GM23248 (cell line): ENCODE measurements at places on chromosomes 11 and 22.
A peak's percentile ranks its signal among the peaks of the same experiment; 100 is the strongest.

DNA sequence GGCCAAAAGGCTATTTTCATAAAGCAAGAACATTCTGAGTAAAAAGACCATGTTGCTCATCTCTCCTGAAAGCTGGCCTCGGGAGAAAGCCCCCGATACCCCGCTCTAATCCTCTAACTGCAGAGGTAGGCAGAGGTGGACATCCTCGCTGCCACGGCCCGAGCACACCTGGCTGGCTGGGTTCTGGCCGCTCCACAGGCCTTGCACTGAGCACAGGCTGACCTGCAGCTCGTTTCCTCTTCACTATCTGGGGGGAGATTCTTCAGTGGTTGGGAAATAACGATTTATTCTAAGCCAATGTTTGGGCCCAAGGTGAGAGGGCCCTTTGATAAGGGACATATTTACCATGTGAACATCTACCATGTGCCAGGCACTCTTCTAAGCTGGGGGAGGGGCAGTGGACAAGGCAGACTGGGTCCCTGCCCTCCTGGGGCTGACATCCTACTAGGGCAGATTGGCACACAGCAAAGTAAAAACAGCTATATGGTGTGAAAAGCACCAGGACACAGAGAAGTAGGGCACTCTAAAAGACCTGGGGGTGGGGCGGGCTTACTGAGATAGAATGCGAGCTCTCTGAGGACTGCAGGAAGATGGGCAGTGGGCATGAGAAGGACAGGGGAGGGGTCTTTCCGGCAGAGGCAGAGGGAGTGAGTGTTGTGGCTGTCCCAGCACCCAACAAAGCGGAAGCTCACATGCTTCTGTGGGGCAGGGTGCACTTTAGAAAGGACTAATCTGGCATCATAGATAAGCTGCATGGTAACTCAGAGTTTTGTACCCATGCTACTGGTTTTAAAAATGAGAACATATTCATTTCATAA is 65.5 kb upstream of the ARFGAP3 start:
- DNase-seq: no peak

DNA sequence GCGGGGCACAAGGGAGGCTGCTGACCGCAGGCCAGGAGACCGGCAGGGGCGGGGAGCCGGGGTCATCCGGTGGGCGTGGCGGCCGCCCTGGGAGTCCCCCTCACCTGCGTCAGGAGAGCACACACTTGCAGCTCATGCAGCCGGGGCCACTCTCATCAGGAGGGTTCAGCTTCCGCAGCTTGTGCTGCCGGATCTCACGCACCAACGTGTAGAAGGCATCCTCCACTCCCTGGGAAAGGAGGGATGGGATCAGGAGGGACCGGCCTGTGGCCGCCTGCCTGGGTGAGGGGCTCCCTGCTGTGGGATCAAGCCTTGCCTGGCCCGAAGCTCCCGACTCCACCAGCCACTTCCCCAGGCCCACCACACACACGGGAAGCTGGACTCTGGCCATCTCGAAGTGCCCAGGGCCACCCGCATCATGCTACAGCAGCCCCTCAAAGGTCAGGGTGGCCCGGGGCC is 2.8 kb downstream of the HRAS start:
- no peak for DNase-seq

DNA sequence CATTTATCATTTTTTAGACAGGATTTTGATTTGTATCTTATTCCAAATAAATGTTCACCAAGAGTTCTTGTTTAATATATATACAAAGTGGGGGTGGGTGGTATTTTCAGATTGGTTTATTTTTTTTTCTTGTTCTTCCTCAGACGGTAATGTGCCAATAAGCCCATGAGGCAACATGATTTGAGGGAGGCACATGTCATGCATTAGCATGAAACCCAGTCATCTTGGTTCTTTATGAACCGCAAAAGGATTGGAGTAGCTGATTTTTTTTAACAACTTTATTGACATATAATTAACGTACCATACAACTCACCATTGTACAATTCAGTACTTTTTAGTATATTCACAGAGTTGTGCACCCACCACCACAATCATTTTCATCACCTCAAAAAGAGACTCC is 2.7 kb downstream of the BCL2L13 start:
- DNase-seq: no peak

- DNase-seq: no peak
Observed at GRCh38 chr11:45301537-45302246, 15.6 kb upstream of the SYT13 start.

DNA sequence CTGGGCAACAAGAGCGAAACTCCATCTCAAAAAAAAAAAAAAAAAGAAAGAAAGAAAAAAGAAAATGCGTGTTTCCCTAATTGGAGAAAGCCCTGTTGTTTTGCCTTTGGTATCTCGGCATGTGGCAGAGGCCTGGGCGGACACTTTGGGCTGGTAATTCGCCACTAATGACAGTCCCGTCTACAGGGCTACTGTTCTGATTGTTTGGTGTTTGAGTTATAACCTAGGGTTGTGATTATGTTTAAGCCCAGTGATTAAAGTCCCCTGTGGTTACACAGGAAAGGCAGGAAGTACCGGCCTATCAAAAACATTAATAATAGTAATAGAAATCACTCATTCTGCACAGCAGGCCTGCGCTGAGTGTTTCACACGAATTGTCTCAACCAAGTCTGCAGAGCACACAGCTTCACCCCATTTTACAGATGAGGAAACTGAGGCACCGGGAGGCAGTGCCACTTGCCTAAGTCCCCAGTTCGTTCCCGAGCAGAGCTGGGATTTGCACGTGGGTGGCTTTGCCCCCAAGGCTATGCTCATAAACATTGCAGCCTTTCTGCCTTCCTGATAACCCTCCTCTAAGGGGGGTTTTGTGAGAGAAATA is 39.1 kb upstream of the GRAMD4 start:
- no peak for DNase-seq

GRCh38 chr11:119365071-119365591 is 16.4 kb downstream of the USP2 start:
- peak; percentile 76 for DNase-seq

DNA sequence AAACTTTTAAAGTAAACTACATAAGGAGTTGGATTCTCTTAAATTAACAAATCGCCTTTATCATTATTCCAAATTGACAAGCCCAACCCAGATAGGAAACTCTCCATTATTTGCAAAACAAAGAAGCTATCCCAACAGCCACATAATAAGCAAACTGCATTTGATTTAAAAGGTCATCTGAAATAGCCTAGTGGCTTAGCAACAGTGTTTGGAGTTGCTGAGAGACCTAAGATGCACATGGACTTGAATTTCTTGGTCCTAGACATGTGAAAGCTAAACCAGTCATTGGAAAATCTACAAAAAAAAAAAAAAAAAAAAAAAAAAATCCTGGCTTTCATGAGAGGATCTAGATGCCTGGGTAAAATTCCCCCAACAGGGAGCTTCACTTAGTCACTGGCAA is 69.5 kb downstream of the PRCP start:
- no peak for DNase-seq

- peak; percentile 77 for DNase-seq
Observed at GRCh38 chr11:74927496-74927895, 21.4 kb downstream of the XRRA1 start.

DNA sequence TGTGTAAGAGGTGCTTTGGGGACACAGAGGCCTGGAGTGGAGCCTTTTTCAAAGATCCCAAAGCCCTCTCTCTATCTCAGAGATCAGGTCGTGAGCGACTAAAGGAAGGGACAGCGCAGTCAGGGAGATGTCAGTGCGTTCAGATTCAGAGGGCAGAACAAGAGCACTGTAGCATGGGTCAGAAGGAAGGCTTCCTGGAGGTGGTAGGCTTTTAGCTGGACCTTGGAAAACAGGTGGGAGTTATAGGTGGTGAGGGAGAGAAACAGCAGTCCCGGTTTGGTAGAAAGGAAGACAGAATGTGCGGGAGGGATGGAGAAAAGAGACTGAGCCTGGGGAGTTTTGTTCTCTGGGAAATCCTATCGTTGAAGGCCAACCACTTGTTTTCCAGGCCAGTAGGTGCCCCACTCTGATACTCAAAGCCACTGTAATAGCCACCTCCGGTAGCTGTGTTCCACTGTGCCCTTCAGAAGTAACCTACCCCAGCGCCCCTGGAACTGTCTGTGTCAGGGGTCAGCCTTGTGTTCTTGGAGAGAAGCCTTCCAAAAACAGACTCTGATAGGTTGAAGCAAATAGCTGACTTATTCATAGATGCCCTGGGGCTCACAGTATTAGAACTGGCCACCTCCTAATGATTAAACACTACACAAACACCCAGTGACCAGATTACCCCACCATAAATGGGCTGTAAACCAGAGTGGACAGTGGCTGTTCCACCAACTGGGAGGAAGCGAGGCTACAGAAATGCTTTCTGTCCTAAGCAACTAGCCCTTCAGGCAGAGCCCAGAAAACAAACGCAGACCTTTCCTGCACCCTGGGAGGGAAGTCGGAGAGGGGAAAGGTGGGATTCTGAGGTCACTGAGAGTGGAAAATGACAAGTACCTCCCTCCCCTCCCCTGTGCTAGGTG is 157.7 kb downstream of the DBX1 start:
- no peak for DNase-seq

DNA sequence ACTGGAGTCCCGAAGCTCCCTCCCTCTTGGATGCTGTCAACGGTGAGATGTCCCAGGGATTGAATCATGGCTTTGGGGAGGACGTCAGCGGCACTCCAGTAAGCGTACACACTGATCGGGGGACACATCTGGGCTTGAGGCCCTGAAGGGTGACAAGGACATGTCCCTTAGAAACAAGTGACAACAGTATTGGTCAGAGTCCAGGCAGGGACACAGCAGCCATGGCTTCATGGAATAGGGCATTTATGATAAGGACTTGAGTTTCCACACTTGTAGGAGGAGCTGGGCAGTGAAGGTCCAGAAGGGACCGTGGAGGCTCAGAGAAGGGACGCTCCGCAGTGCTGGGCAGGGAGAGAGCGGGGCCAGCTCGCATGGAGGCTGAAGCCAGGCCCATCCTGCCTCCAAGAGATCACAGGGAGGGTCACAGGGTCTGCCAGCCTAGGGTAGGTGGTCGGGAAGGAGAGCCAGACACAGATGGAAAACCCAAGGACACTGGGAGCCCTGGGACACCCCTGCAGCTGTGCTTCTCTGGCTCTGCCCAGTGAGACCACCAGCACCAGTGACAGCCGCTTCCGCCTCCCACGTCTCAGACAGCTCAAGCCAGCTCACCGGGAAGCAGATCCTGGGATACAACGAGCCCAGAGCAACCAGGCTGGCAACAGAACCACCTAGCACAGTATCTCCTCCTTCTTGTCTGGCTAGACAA is 22.9 kb upstream of the RFPL3 start:
- no peak for DNase-seq

DNA sequence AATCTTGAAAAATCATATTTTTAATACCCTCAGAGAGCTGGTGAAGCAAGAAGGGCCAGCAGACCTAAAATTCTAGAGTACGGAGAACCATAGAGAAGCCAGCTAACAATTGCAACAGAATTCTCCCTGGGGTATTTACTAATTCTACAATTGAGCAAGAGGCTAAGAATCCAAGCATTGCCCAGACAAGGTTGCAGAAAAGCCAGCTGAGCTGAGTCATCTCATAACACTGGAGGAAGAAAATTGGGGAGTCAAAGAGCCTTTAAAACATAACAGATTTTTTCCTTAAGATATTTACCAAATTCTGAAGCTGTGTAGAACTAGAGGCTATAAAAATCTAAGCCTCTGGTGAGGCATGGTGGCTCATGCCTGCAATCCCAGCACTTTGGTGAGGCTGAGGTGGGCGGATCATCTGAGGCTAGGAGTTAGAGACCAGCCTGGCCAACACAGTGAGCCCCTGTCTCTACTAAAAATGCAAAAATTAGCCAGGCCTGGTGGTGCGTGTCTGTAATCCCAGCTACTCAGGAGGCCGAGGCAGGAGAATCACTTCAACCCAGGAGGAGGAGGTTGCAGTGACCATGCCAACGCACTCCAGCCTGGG is 13.6 kb upstream of the TMEM216 start:
- peak; percentile 99 for DNase-seq

GRCh38 chr11:93591247-93591898 is 48.2 kb upstream of the SMCO4 start:
- DNase-seq: peak; percentile 23
